ENCODE measurements at places on chromosomes 3 and 15.

GRCh38 chr3:14216257-14217048 lies 37.8 kb downstream of the LSM3 start:
- peak overlapping the region; percentile 47 for H3K4me3 ChIP-seq
- no peaks in the 10 kb centered on the region for H3K36me3 ChIP-seq
- peak; percentile 25 for DNase-seq
- H3K27ac ChIP-seq = peak overlapping the region; percentile 1
- H3K27me3 ChIP-seq = no peaks in the 10 kb centered on the region

DNA sequence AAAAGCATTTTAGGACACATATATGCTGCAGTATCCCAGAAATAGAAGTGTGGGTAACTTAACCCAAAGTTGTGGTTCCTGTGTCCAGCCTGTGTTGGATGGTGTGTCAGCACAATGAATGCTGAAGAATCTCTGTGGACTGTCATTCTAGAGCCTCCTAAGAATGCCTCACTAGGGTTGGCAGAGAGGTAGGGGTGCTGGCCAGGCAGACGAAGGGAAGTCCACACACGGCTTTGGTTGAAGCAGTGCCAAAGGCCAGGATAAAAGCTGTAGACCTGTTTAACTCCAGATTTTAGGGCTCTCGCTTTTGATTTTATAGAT lies 43.7 kb upstream of the TIPARP start:
- no peaks in the 10 kb centered on the region for H3K27me3 ChIP-seq
- no peaks in the 10 kb centered on the region for H3K36me3 ChIP-seq
- no peak overlapping the region for H3K4me3 ChIP-seq
- H3K27ac ChIP-seq = no peak overlapping the region
- peaks cover 3% of the 10 kb centered on the region for H3K4me1 ChIP-seq
- DNase-seq = no peak

DNA sequence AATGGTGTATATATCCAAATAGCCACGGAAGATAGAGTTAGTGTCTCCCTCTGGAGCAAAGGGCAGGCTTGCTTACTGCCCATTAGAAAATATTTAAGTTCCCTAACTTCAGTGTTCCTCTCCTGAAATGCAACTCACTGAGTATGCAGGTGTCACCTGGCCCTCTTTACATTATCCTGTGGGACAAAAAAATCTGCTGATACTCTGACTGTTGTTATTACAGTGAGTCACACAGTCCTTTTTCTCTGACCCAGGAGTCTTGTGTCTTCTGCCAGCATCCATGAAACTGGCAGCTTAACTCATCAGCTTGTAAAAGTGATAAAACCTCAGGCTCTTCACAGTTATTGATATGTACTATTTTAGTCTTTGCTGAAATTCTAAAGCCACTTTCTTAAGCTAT lies 42.2 kb upstream of the RASGRF1 start:
- no peaks in the 10 kb centered on the region for H3K36me3 ChIP-seq
- H3K4me1 ChIP-seq = no peaks in the 10 kb centered on the region
- no peak overlapping the region for H3K4me3 ChIP-seq
- DNase-seq = no peak
- H3K27ac ChIP-seq = no peak overlapping the region

DNA sequence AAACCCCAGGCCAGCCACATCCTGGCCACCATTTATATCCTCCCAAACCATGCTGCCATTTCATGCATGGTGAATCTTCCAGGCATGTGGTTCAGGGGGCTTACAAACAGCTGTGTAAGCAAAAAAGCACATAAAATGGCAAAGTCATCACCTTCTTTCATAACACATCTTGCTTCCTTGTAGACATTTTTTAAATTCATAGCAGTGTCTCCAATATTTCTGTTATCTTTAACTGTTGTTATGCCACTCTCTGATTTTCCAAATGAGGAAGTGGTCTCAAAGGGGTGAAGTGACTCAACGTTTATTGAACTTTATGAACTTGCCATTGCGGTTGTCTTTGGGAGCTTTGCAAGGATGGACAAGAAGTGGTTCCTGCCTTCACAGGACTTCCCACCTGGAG lies 264.4 kb downstream of the MEX3B start:
- H3K4me1 ChIP-seq = peaks cover 3% of the 10 kb centered on the region
- no peaks in the 10 kb centered on the region for H3K36me3 ChIP-seq
- no peak overlapping the region for H3K27ac ChIP-seq

DNA sequence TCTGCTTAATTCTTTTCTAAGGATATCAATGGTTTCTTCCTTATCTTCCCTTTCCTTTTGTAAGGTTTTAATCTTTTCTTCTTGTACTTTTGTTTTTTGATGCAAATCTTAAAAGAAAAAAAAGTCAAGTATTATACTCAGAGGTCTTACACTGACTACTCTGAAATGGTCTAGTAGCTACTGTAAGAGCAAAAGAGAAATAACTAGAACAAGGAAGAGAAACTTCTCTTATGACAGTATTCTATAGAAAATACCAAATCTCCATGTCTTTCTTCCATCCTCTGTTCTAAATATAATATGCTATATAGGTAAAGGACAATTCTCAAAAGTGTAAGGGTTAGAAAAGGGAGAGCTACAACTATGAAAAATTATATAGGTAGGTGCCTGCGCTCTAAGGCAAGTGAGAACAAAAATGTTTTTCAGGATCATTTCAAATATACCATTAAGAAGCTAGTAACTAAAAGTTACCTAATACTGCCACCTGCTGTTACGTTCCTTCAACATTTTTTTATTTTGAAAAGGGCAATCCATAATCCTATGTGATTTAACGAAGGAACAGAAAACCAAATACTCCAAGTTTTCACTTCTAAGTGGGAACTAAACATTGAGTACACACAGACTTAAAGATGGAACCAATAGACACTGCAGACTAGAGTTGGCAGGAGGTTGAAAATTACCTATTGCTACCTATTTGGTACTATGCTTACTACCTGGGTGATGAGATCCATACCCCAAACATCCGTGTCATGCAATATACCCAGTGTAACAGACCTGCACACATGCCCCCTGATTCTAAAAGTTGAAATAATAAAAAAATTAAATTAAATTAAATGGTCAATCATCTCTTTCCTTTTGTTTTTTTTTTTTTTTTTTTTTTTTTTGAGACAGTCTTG lies 36.7 kb downstream of the CIP2A start:
- peaks cover 2% of the 10 kb centered on the region for H3K4me1 ChIP-seq
- H3K27me3 ChIP-seq = no peaks in the 10 kb centered on the region
- DNase-seq = no peak
- peaks cover 26% of the 10 kb centered on the region for H3K36me3 ChIP-seq
- no peak overlapping the region for H3K27ac ChIP-seq

GRCh38 chr3:6962801-6963200 lies 101.9 kb downstream of the GRM7 start:
- H3K4me3 ChIP-seq = no peak overlapping the region
- H3K27ac ChIP-seq = no peak overlapping the region
- no peaks in the 10 kb centered on the region for H3K4me1 ChIP-seq
- H3K36me3 ChIP-seq = no peaks in the 10 kb centered on the region
- no peaks in the 10 kb centered on the region for H3K27me3 ChIP-seq

GRCh38 chr3:89851974-89852621 lies 744.7 kb downstream of the EPHA3 start:
- peak; percentile 5 for DNase-seq
- H3K36me3 ChIP-seq = no peaks in the 10 kb centered on the region
- H3K27ac ChIP-seq = no peak overlapping the region
- no peaks in the 10 kb centered on the region for H3K4me1 ChIP-seq
- no peak overlapping the region for H3K4me3 ChIP-seq

- no peak overlapping the region for H3K4me3 ChIP-seq
- H3K4me1 ChIP-seq = no peaks in the 10 kb centered on the region
- H3K36me3 ChIP-seq = no peaks in the 10 kb centered on the region
- DNase-seq = peak; percentile 7
- H3K27me3 ChIP-seq = peaks cover 18% of the 10 kb centered on the region
These were observed 41.3 kb downstream of the GLDN start for GRCh38 chr15:51382787-51383186.

- H3K4me3 ChIP-seq = no peak overlapping the region
- DNase-seq = no peak
- peaks cover 2% of the 10 kb centered on the region for H3K27me3 ChIP-seq
- H3K27ac ChIP-seq = no peak overlapping the region
- no peaks in the 10 kb centered on the region for H3K4me1 ChIP-seq
These were observed 247.0 kb downstream of the XXYLT1 start for GRCh38 chr3:195023989-195024388.

GRCh38 chr3:158105119-158105709 lies 1.0 kb downstream of the SHOX2 start:
- peaks cover 77% of the 10 kb centered on the region for H3K27me3 ChIP-seq
- no peak overlapping the region for H3K27ac ChIP-seq
- H3K36me3 ChIP-seq = no peaks in the 10 kb centered on the region
- H3K4me3 ChIP-seq = peak overlapping the region; percentile 68

DNA sequence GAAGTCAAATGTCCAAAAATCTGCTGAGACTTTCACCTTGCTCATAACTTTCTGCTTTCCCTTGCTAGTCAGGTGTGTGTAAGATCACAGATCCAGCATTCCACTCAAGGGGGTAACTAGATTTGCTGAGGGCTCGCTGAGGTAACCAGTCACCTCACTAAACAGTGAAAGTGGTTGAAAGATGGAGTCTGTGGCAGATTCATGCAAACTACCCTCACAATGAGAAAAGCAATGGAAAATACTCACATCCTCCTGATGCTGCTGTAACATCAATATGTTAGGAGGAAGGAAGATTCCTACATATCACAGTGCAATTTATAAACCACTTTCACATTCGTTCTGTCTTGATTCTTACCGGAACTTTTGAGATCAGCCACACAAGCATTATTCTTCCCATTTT lies 174.3 kb upstream of the BCL6 start:
- no peaks in the 10 kb centered on the region for H3K27me3 ChIP-seq
- peak; percentile 42 for DNase-seq
- H3K27ac ChIP-seq = peak overlapping the region; percentile 94
- H3K4me3 ChIP-seq = peak overlapping the region; percentile 60

DNA sequence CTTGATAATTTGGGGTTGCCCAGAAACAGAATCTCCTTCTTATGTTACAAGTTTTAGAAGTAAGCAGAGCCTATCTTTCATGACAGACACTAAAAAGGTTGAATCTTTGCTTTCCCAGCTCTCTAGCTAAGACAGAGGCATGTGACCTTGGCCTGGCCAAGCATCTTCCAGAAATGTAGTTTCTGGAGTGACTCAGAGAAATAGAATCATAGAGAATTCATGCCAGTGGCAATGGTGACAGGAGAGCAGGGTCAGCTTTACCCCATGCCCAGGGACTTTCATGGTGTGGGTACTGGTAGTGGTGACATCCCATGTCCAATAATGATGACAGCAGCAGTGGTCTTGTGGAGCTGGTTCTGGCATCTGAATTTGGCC lies 4.0 kb upstream of the PARP6 start:
- H3K4me1 ChIP-seq = peaks cover 19% of the 10 kb centered on the region
- H3K4me3 ChIP-seq = no peak overlapping the region
- H3K27ac ChIP-seq = no peak overlapping the region
- H3K36me3 ChIP-seq = no peaks in the 10 kb centered on the region
- no peak for DNase-seq
- H3K27me3 ChIP-seq = no peaks in the 10 kb centered on the region

DNA sequence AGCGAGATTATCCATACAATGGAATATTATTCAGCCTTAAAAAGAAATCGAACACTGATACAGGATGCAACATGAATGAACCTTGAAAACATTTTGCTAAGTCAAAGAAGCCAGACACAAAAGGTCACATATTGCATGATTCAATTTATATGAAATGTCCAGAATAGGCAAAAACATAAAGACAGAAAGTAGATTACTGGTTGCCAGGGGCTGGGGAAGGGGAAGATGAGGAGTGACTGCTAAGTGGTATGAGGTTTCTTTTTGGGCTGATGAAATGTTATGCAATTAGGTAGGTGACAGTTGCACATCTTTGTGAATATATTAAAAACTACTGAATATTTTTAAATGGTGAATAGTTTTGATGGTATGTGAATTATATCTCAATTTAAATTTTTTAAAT lies 38.3 kb downstream of the LRRFIP2 start:
- H3K4me1 ChIP-seq = peaks cover 14% of the 10 kb centered on the region
- no peak overlapping the region for H3K27ac ChIP-seq
- H3K4me3 ChIP-seq = no peak overlapping the region

DNA sequence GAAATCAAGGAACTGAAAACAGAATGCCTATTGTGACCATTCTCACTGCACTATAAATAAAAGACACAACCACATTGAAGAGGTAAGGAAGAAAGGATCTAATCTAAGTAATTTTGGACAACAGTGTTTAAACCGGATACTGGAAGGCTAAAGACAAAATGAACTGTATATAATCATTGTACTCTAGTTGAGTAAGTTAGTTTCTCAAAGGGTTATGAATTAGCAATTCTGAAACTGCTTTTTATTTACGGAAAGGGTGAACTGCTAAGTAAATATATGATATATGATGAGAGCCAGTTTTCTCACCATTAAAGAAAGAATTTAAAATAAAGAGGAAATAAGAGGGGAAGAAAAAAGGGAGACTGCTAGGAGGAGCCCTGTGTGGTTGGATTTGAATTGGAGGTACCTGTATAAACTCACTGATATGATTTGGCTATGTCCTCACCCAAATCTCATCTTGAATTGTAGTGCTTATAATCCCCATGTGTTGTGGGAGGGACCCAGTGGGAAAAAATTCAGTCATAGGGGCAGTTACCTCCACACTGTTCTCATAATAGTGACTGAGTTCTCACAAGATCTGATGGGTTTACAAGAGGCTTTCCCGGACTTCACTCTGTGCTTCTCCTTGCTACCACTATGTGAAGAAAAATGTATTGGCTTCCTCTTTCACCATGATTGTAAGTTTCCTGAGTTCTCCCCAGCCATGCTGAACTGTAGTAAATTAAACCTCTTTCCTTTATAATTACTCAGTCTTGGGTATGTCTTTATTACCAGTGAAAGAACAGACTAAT lies 607.7 kb downstream of the PYDC2 start:
- no peak for DNase-seq
- H3K27ac ChIP-seq = no peak overlapping the region
- H3K4me1 ChIP-seq = no peaks in the 10 kb centered on the region
- H3K4me3 ChIP-seq = no peak overlapping the region

GRCh38 chr3:187947927-187948682 lies 202.8 kb upstream of the BCL6 start:
- H3K4me3 ChIP-seq = no peak overlapping the region
- peaks cover 4% of the 10 kb centered on the region for H3K4me1 ChIP-seq
- H3K27ac ChIP-seq = no peak overlapping the region
- no peaks in the 10 kb centered on the region for H3K27me3 ChIP-seq
- DNase-seq = no peak

- no peak for DNase-seq
- H3K27ac ChIP-seq = no peak overlapping the region
- H3K36me3 ChIP-seq = no peaks in the 10 kb centered on the region
- no peaks in the 10 kb centered on the region for H3K27me3 ChIP-seq
These were observed 20.0 kb downstream of the ATP2B2 start for GRCh38 chr3:10485380-10485779.

DNA sequence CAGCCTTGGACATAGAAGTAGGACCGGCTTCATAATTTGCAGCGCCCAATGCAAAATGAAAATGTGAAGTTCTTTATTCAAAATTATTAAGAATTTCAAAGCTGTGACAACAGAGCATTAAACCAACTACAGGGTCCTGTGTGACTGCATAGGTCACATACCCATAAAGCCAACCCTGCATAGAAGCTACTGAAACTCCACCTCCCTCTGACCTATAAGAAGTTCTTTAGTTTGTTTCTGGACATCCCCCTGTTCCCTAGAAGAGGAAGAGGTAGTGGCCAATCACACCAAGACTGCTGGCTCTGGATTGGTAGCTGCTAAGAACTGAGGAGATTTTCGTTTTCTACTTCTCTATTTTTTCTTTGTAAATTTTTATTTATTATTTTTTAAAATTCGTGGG lies 9.0 kb upstream of the SELENOT start:
- no peak for DNase-seq
- H3K36me3 ChIP-seq = no peaks in the 10 kb centered on the region
- no peak overlapping the region for H3K27ac ChIP-seq
